Activated T-cell treated with anti-CD3 and anti-CD28 coated beads for 1 hour (primary cell): ENCODE measurements at places on chromosomes 16 and 17.

DNA sequence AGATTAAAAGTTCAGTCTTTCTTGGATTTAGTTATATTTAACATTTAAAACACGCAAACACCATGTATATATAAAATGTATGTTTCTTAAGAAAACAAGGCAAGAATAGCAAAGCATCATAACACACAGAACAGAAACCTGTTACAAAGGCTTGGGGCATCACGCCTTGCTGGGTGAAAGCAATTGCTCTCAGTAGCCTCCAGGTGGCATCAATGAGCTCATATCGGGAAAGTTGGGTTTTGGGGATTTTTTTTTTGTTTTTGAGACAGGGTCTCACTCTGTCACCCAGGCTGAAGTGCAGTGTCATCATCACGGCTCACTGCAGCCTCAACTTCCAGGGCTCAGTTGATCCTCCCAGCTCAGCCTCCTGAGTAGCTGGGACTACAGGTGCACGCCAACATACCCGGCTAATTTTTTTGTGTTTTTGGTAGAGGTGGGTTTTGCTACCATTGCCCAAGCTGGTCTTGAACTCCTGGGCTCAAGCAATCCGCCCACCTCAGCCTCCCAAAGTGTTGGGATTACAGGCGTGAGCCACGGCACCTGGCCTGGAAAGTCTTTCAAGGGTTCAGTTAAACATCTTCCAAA, 56.9 kb downstream of the CYB5D2 start:
- DNase-seq = no peak

DNA sequence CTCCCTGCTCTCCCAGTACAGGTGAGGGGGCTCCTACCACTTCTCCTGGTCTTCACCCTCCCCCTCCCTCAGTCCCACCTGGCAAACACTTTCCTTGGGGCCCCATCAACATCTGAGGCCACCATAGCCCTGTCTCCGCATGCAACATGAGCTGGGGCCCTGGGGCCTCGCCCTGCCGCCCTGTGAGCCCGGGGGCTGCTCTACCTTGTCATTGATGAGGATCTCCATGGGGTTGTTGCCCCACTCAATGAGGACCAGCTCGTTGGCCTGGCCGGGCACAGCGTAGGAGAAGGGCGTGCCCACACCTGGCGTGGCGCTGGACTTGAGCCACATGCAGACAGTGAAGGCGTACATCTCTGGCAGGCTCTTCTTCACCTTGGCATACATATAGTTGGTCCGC, 3.4 kb downstream of the NPTX1 start:
- no peak for DNase-seq

DNA sequence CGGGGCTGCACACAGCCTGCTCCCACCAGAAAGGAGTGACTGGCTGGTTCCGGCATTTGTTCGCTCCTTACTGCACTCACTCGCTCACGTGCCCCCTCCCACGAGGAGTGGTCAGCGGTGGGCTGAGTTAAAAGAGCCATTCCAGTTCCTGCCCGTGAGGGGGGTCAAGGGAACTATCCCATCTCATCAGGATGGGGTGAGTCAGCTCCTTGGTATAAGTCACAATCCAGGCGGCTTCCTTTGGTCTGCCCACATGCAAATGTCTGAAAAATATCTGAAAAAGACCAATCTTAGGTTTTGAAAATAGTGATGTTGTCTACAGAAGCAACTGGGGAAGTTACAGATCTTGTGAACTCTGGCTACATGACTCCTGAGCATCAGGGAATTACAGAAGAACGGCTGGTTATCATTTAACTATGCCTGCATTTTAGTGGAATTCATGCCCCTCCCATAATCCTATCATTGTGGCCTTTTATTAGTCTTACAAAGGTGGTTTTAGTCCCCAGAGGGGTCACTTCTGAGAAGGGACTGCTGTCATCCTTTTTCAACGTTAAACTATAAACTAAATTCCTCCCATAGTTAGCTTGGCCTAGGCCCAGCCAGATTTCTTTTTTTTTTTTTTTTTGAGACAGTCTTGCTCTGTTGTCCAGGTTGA, 9.8 kb upstream of the TNFSF12 start:
- DNase-seq = no peak

DNA sequence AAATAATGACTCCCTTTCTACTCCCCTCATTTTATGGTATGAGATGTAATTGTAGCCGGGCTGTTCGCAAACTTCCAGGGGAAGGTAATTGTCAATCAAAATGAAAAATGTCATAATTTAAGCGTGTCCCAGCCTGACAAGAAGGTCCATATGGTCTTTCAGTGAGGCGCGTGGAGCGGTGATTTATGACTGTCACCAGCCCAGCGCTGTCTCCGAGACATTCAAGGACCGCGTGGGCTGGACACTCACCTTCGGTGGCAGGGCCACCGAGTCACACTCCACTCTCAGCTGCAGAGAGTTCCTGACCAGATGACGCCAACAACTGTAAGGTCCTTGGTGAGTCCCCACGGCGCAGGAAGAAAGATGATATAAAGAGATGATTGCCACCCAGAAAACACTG, 157.7 kb upstream of the TNRC6C start:
- no peak for DNase-seq

GRCh38 chr16:88772871-88773811, 11.9 kb downstream of the PIEZO1 start:
- DNase-seq = no peak

DNA sequence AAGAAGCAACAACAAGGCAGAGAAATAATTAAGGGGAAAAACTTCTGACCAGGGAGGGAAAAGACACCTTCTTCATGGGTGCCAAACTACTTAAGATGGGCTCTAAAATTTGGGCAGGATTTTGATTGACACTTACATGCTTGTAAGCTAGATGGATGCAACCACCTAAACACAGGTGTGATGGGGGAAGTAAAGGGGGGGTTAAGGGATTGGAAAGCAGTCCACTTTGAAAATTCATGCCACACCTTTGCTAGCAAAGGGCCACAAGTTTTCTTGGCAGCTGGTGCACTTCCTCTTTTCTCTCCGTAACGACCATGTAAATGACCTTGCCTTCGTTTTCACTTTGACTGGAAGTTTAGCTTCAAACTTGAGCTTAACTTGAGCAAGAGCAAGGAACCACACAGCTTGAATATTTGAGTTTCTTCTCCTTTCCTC, 14.3 kb upstream of the PRKAR1A start:
- DNase-seq = no peak

- no peak for DNase-seq
Measured at GRCh38 chr16:67397812-67398545, 4.7 kb upstream of the TPPP3 start.

GRCh38 chr17:6675201-6675825, 23.8 kb downstream of the C17orf100 start:
- no peak for DNase-seq
